ENCODE measurements at places on chromosomes 13 and 19.

GRCh38 chr19:58091251-58091995, 6.6 kb downstream of the ZSCAN18 start:
- DNase-seq, result no peak

GRCh38 chr19:16862826-16863415, 25.9 kb upstream of the F2RL3 start:
- no peak for DNase-seq

DNA sequence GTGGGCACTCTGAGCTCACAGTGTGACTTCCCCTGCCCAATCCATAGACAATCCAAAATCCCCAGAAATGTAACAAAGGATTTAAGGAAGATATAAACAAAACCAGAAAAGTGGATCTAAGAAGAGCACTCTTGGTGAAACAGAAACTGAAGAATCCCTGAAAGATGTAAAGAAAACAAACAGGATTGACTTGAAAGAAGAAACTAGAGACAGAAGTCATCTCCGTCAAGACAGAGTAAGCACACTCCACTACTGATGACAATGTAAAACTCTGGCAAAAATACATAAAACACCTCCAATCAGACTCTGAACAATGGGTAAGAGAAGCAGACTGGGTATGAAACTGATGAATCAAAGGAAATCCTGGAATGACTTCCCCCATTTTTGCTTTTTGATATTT, 13.5 kb downstream of the TUBGCP3 start:
- DNase-seq, result no peak

DNA sequence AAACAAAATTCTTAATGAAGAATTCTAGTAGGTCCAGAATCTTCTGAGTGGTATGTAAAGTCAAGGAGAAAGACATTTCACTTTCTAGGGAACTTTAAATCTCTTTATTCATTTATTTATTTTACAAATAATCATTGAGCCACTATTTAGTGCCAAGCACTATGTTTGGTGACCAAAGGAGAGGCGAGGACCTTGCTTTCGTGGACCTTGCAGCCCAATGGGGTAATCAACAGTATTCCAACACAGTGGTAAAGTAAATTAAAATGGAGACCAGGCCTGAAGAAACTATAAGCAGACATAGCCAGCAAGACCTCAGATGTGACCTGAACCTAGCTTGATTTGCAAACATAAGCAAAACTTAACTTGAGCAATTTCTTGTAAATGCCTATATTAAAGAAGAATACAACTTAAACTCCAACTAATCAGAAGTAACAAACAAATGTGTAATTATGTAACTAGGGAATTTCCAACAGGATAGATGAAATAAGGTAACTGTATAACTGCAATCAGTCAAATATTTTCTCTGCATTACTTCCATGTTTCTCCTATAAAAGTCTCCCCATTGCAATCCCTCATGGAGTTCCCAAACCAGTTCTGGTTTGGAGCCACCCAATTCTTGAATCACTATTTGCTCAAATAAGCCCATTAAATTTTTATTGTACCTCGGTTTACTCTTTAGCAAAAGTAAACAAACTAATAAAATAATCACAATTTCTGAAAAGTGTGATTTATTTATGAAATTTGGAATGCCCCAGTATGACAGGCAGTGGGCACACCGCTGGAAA, 67.6 kb downstream of the MBNL2 start:
- no peak for DNase-seq

GRCh38 chr13:29801102-29801501, 49.3 kb downstream of the UBL3 start:
- no peak for DNase-seq

- DNase-seq, result no peak
These were observed 16.2 kb downstream of the ARGLU1 start for GRCh38 chr13:106551751-106552150.

- DNase-seq, result no peak
These were observed 8.8 kb downstream of the ZNF724 start for GRCh38 chr19:23241419-23241818.

- peak; percentile 63 for DNase-seq
These were observed 4.5 kb downstream of the BCL3 start for GRCh38 chr19:44752816-44753625.

- no peak for DNase-seq
These were observed 111.5 kb downstream of the PTPRS start for GRCh38 chr19:5228932-5229777.

GRCh38 chr19:13841086-13841961, 35.6 kb upstream of the NANOS3 start:
- no peak for DNase-seq

- DNase-seq, result no peak
These were observed 5.2 kb downstream of the LHFPL6 start for GRCh38 chr13:39597838-39598237.

DNA sequence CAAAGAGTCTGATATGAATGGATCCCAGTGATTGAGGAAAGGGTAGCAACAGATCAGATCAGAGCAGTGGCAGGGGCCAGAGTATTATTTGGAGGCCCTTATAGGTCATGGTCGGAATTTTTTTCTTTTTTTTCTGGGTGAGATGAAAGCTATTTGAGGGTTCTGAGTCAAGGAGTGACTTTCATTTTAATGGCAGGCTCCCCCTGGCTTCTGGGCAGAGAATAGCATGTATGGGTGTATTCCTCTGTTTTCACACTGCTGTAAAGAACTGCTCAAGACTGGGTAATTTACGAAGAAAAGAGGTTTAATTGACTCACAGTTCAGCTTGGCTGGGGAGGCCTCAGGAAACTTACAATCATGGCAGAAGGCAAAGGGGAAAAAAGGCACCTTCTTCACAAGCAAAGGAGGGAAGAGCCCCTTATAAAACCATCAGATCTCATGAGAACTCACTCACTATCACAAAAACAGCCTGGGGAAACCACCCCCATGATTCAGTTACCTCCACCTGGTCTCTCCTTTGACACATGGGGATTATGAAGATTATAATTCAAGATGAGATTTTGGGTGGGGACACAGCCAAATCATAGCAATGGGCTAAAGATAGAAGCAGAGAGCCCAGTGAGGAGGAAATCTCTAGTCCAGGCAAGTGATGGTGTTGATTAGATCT, 3.0 kb upstream of the SLC6A16 start:
- DNase-seq, result no peak

- no peak for DNase-seq
These were observed 535.0 kb downstream of the RFC3 start for GRCh38 chr13:34352958-34353357.

DNA sequence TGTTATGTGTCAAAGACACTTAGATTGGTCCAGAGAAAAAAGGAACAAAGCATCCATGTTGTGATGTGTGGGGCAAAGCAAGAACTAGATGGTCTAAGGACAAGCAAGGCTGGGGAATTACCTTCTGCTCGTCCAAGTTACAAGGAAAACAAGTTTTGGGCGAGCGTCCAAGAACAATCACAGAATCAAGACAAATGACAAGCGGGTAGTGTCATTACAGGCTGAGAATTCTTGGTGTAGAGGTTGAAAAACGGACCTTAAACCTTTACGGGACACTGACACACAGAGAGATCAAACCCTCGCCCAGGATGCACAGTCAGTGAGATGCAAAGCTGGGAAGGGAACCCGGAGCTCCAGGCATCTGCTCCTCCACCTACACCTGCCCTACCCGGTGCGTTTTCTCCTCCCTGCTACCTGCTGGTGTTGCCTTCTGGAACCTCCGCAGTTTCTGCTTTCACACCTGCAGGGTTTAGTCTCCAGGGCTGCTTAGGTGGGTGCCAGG, 515 bp upstream of the ZNF324B start:
- no peak for DNase-seq

DNA sequence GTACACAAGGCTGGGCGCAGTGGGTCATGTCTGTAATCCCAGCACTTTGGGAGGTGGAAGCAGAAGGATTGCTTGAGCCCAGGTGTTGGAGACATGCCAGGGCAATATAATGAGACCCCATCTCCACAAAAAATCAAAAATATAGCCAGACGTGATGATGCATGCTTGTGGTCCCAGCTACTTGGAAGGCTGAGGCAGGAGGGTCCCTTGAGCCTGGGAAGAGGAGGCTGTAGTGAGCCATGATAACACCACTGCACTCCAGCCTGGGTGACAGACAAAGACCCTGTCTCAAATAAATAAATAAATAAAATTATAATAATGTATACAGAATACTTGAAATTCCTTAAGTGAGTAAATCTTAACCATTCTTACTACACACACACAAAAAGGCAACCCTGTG, 127.7 kb downstream of the SPRY2 start:
- no peak for DNase-seq

DNA sequence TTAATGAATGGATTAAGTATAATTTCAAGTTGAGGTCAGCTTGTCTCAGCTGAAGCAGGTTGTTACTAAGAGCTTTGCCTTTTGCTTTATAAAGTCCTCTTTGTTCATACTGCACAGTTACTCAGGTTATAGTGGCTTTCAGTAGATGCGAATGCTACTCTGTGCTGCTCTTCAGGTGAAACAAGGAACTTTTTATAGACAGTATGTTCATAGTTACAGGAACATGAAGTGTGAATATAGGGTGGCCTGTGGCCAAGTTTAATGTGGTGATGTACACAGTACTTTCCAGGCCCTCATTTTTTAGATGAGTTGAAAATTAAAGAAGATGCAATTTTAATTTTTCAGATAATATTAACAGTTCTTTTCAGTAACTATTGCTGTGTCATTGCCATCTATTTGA, 20.8 kb downstream of the SUGT1 start:
- DNase-seq, result no peak

- no peak for DNase-seq
These were observed 8.1 kb downstream of the ALOX5AP start for GRCh38 chr13:30743319-30744055.

GRCh38 chr19:858868-859843, at the start of gene CFD:
TSS of gene CFD (plus strand) at chr19:859664. CDS start at chr19:859690, 26 bp downstream.
- DNase-seq, result no peak

DNA sequence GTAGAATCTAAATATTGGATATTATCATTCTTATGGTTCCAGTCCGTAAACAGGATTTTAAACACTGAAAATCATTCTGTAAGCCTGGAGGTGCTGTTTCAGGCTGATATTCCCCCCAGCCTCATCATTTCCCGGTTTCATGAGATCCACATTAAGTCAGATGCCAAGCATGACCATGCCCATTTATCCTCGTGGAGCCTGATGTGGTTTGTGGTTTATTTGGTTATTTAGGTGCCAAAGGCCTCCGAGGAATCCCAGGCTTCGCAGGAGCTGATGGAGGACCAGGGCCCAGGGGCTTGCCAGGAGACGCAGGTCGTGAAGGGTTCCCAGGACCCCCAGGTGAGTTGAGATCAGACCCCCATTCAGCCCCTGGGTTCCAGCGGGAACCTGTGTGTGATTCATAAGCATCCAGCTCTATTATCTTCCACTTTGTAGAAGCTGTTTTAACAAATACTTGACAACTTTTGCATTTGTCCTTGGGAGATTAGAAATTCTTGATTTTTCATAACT, 92.5 kb downstream of the RAB20 start:
- no peak for DNase-seq

- no peak for DNase-seq
These were observed 207.3 kb downstream of the TEX29 start for GRCh38 chr13:111527614-111528229.

- DNase-seq, result no peak
These were observed at the start of gene FAM124A for GRCh38 chr13:51222037-51222685. TSS of gene FAM124A (plus strand) at chr13:51222398. CDS start at chr13:51222502, 104 bp downstream.

Data from GOT3 (cell line).